ENCODE measurements at places on chromosomes 11 and 22.
A peak's percentile ranks its signal among the peaks of the same experiment; 100 is the strongest.

GRCh38 chr11:43942662-43943371 is 380 bp downstream of the C11orf96 start:
- DNase-seq, result no peak
- H3K4me1 ChIP-seq, result peaks cover 7% of the 10 kb centered on the region
- peaks cover 5% of the 10 kb centered on the region for H3K27me3 ChIP-seq
- H3K36me3 ChIP-seq, result no peaks in the 10 kb centered on the region

DNA sequence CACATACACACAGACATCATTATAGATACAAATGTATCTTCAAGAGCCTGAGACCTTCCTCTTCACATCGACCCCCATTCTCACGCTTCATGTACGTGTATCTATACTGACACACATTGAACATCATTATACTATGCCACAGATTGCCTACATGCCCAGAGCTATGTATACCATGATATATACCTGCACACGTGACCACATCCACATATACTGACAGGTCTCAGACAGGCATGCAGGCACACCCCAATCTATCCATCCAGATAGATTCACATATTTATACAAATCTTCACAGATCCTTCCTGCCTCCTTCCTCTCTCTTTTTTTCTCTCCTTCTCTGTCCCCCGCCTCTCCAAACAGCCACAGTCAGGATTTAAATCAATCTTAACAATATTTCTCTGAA is 140.1 kb downstream of the CEP164 start:
- H3K36me3 ChIP-seq, result no peaks in the 10 kb centered on the region
- H3K4me1 ChIP-seq, result no peaks in the 10 kb centered on the region
- H3K27ac ChIP-seq, result no peak overlapping the region

DNA sequence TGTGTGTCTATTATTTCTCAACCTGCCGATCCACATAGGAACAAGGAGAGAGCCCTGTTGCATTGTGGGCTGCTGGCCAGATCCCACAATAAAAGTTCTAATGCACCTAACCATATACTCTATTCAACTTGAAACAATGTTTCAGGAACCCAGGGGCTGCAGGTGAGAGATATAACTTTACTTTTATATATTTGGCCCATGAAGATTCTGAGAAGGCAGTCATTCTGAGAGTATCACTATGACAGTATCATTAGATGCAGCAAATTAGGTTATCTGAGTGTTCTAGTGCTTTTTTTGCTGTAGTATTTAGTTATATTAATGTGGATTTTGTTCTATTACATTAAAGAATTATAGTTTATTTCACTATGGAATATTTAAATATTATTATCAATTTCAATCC is 655.1 kb upstream of the ARHGAP42 start:
- DNase-seq, result no peak
- no peak overlapping the region for H3K4me3 ChIP-seq
- H3K27ac ChIP-seq, result no peak overlapping the region
- no peaks in the 10 kb centered on the region for H3K27me3 ChIP-seq
- no peaks in the 10 kb centered on the region for H3K36me3 ChIP-seq

DNA sequence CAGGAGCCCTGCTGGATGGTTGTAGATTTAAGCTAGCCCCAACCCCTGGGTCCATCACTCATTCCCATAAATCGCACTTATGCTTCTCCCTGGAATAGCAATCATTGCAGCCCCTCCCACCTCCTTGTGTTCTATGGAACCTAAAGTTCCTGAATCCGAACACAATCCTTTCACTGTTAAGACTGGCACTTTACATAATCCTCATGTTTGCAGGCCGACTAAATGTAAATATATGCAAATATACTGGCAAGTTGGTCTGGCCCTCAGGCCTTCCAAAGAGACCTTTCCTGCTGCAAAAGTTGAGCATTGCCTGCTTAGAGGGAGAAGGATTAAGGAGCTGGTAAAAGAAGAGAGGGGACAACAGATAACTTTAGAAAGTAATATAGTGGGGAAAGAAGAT is 892.9 kb downstream of the OPCML start:
- no peaks in the 10 kb centered on the region for H3K27me3 ChIP-seq
- H3K4me1 ChIP-seq, result no peaks in the 10 kb centered on the region
- no peak overlapping the region for H3K4me3 ChIP-seq
- no peak overlapping the region for H3K27ac ChIP-seq

DNA sequence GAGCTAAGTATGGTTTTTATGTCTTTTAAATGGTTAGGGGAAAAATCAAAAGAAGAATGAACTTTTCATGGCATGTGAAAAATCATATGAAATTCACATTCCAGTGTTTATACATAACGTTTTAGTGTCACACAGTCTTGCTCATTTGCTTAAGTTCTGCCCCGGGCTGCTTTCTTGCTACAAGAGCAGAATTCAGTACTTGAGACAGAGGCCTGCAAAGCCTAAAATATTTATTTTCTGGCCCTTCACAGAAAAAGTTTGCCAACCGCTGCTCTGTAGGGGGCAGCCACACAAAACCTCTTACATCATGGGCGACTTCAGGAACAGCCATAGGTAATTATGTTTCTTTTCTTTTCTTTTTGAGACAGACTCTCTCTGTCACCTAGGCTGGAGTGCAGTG is 1.0 kb upstream of the ATG2A start:
- DNase-seq, result no peak
- peak overlapping the region; percentile 97 for H3K27ac ChIP-seq
- peaks cover 19% of the 10 kb centered on the region for H3K4me1 ChIP-seq

GRCh38 chr11:129695571-129696308 is 119.9 kb upstream of the TMEM45B start:
- no peak overlapping the region for H3K27ac ChIP-seq
- peak overlapping the region; percentile 30 for H3K4me3 ChIP-seq
- no peaks in the 10 kb centered on the region for H3K36me3 ChIP-seq

- no peak overlapping the region for H3K4me3 ChIP-seq
- no peak overlapping the region for H3K27ac ChIP-seq
- no peaks in the 10 kb centered on the region for H3K4me1 ChIP-seq
- no peaks in the 10 kb centered on the region for H3K27me3 ChIP-seq
Measured at GRCh38 chr22:49103314-49104059, 724.2 kb downstream of the BRD1 start.

- H3K4me1 ChIP-seq, result peaks cover 31% of the 10 kb centered on the region
- H3K4me3 ChIP-seq, result no peak overlapping the region
- no peaks in the 10 kb centered on the region for H3K27me3 ChIP-seq
- no peak overlapping the region for H3K27ac ChIP-seq
- DNase-seq, result no peak
Measured at GRCh38 chr11:107824668-107825369, 33.8 kb downstream of the SLC35F2 start.

DNA sequence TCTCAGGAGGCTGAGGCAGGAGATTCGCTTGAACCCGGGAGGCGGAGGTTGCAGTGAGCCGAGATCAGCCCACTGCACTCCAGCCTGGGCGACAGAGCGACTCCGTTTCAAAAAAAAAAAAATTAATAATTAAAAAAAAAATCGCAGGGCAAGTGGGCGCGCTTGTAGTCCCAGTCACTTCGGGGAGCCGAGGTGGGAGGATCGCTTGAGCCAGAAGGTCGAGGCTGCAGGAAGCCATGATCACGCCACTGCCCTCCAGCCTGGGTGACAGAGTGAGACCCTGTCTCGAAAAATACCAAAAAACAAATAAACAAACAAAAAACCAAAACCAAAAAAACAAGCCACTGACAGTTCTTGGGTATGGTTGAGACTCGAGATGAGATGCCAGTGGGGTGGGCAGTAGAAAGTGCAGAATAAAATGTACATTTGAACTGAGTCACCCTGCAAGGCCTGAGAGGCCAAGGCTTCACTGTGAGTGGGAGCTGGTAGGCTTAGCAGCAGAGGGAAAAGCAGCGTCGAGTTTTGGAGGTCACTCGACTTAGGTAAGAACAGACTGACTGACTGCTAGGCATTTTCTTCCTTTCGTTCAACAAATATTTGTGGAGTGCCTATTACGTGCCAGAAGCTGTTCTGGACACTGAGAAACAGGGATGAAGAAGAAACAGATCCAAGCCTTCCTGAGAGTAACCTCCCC is 635 bp upstream of the LDHA start:
- no peak for DNase-seq
- peaks cover 22% of the 10 kb centered on the region for H3K36me3 ChIP-seq
- no peaks in the 10 kb centered on the region for H3K27me3 ChIP-seq
- H3K4me3 ChIP-seq, result peak overlapping the region; percentile 91

GRCh38 chr11:72218251-72218745 is 1.7 kb downstream of the FOLR2 start:
- H3K36me3 ChIP-seq, result no peaks in the 10 kb centered on the region
- DNase-seq, result no peak
- H3K27me3 ChIP-seq, result peaks cover 3% of the 10 kb centered on the region
- peaks cover 11% of the 10 kb centered on the region for H3K4me1 ChIP-seq

DNA sequence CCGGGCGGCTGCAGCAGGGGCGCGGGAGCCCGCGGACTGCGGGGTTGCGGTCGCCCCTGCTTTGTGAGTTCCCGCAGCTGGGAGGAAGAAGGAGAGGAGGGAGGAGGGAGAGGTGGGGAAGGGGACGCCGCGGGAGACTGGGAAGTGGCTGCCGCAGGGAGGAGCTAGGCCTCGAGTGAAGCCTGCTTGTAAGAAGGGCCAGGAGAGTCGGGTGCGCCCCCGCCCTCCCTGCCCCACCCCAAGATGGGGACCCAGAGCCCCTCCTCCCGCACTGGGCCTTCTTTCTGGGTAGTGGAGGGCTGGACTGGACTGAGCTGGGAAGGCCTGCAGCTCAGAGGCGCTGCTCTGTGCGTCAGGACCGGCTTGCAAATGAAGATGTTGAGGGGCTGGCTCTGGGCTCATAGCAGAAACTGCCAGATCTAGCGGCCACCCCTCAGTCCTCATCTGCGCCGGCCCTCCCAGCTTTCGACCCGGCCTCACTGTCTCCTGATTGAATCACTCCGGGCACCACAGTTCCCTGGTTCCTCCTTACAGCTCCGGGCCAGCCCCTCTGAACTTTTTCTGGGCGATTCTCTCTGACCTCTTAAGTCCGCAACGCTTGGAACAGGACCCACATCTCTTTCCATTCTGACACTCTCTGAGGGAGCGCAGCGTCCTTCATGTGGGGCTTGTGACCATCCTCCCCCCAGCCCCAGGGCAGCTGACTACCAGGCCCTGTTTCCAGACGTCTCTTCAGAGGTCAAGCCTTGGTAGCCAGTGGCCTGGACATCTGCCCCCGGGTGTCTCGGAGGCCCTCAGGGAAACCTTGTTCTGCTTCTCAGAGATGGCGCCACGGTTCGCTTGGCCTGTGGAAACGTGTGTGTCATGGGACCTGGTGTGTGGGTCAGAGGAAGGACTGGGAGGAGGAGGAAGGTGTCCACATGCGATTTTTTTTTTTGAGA is 21.9 kb downstream of the SERPINH1 start:
- no peaks in the 10 kb centered on the region for H3K27me3 ChIP-seq
- peak overlapping the region; percentile 63 for H3K4me3 ChIP-seq
- peak overlapping the region; percentile 70 for H3K27ac ChIP-seq
- H3K4me1 ChIP-seq, result peaks cover 5% of the 10 kb centered on the region
- DNase-seq, result no peak
- H3K36me3 ChIP-seq, result no peaks in the 10 kb centered on the region
